Stimulated activated CD8-positive, alpha-beta memory T cell treated with anti-CD3 and anti-CD28 coated beads, Interleukin-4, amount 100 ng/mL, for 48 hours (primary cell): ENCODE measurements at places on chromosomes 16 and 17.

DNA sequence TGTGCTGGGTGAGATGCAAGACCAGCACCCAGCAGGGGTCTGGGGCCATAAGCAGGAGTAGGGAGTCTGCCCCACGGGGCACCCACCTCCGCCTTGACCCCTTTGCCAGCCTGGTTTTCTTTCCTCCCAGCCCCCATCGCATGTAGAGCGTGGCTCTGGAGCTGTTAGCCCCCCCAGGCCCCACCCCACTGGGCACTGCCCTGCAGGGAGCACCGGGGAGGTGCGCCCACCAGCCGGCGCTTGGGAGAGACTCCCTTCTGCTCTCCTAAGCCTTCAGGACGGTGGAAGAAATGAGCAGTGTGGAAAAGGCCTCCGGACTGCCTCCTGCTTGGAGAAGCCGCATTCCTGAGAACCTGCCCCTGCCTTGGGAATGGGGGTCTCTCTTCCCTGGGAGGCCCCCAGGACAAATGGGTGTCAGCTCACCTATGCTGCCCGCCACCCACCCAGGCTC lies 186.2 kb downstream of the IRF8 start:
- no peak for DNase-seq

DNA sequence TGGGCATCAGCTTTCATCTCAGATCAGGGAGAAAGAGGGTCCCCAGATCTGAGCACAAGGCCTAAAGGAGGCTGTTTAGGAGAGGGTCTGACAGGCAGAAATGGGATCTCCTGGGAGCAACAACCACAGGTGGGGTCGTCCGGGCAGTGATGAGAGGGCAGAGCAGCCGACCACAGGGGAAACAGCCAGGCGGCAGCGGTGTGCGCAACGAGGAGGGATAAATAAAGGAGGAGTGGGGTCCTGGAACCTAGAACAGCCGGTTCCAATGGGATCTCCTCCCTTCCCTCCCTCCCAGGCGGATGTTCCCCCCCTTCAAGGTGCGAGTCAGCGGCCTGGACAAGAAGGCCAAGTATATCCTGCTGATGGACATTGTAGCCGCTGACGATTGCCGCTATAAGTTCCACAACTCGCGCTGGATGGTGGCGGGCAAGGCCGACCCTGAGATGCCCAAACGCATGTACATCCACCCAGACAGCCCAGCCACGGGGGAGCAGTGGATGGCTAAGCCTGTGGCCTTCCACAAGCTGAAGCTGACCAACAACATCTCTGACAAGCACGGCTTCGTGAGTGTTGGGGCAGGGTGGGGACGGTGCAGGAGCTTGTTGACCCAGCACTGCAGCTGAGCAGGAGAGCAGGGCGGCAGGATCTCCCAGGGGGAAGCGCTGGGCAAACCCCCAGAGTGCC lies 1.9 kb downstream of the TBX2 start:
- peak; percentile 27 for DNase-seq

DNA sequence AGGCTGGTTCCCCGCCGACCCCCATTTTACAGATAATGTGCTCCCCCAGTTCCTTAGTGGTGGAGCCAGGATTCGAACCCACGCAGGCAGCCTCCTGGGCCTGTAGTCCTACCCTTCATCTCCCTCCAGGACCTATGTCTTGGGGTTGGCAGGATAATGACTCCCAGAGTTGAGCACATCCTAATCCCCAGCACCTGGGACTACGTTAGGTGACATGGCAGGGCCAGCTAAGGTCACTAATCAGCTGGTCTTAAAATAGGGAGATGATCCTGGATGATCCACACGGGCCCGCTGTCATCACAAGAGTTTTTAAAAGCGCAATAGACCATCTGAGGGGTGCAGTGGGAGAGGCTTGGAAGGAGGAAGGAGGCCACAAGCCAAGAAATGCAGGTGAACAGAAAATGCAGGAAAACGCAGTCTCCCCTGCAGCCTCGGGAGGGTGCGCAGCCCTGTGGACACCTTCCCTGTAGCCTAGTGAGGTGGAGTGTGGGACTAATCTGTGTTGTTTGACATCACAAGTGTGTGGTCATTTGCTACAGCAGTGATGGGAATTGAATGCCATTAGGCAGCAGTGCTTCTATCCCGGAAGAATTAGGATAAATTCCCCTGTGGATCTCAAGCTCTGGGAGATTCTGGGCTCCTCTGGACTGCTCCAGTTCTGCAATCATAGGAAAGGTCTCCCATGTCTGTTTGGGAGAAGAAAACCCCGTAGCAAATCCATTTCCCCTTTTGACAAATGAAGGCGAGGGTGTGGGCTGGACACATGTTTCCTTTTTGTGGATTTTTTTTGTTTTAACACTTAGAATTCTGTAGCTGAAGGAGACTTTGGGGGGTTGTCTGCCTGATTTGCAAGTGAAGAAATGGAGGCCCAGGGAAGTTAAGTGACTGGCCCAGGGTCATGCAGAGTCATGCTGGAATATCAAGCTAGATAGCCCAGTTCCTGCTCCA lies 297.7 kb downstream of the SEC14L1 start:
- peak; percentile 23 for DNase-seq

GRCh38 chr17:46125831-46126230 lies 67.4 kb downstream of the KANSL1 start:
- no peak for DNase-seq

DNA sequence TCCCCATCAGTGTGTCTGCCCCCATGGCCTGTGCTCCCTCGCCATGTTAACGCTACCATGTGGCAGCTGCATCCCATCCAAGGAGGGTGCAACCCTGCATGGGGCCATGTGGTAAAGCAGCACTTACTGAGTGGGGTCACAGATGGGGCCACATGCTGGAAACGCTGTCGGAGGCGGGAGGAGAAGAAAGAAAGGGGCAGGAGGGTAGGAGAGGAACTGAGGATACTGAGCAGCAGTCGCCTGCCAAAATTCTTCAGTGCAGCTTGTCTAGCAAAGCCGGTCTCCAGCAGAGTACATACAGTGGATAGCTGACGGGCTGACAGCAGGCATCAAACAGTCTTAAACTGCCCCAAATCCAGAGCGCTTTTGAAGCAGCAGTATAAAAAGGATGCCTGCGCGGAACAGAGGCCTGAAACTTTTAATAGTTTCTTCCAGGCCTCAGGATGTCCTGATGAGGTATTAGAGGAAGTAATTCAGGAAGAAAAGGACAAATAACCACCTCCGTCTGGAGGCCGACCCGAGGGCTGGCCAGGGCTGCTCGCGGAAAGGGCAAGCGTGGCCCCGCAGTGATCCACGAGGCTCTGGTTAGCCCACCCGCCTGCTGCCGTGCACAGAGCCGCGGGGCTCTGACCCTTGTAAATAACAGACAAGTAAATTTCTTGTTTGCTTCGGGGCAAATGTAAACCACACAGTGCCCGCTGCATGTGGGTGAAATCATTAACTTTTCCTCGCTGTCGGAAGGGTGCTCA lies 149.0 kb downstream of the CCDC182 start:
- DNase-seq = no peak

- no peak for DNase-seq
Measured at GRCh38 chr17:9052921-9053320, 31.6 kb downstream of the NTN1 start.

- DNase-seq = no peak
Measured at GRCh38 chr16:69234460-69234859, 47.5 kb downstream of the SNTB2 start.

- DNase-seq = no peak
Measured at GRCh38 chr17:14818469-14818868, 446.7 kb downstream of the PMP22 start.

GRCh38 chr17:4712526-4712925 lies 2.1 kb downstream of the ARRB2 start:
- no peak for DNase-seq

GRCh38 chr16:79480056-79480455 lies 120.5 kb downstream of the MAF start:
- no peak for DNase-seq

- DNase-seq = no peak
Measured at GRCh38 chr16:72962347-72962746, 85.6 kb downstream of the ZFHX3 start.

GRCh38 chr17:1511290-1511689 lies 5.1 kb downstream of the INPP5K start:
- DNase-seq = no peak

DNA sequence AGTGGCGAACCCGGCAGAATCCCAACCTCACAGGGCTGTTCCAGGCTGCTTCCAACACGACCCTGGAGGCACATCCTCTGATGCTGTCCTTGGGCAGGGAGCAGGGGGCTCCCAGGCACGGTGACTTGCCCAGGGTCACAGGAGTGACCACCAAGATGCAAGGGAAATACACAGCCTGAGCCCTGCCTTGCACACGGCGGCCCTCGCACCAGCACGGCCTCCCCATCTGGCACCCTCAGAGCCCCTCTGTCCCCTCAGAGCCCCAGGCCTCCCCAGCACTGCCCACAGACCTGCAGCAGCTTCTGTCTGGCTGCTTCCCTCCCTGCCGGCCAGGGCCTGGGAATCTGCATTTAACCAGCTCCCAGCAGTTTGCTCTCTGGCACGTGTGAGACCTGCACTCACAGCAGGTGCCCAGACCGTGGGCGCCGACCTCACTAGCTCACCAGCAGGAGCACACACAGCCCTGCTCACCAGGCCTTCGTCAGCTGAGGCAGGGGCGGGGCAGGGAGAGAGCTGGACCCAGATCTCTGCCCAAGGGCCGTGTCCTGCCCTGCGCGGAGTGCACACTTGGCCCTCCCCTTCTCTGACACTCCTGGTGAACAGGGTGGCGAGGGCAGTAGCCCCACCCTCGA lies 29.7 kb upstream of the ZC3H18 start:
- no peak for DNase-seq

GRCh38 chr17:74110467-74110866 lies 93.0 kb upstream of the RPL38 start:
- DNase-seq = no peak
